NCI-H2171 treated with DMSO at 0.1 percent for 48 hours (cell line): ENCODE measurements at places on chromosomes 5 and 9.

DNA sequence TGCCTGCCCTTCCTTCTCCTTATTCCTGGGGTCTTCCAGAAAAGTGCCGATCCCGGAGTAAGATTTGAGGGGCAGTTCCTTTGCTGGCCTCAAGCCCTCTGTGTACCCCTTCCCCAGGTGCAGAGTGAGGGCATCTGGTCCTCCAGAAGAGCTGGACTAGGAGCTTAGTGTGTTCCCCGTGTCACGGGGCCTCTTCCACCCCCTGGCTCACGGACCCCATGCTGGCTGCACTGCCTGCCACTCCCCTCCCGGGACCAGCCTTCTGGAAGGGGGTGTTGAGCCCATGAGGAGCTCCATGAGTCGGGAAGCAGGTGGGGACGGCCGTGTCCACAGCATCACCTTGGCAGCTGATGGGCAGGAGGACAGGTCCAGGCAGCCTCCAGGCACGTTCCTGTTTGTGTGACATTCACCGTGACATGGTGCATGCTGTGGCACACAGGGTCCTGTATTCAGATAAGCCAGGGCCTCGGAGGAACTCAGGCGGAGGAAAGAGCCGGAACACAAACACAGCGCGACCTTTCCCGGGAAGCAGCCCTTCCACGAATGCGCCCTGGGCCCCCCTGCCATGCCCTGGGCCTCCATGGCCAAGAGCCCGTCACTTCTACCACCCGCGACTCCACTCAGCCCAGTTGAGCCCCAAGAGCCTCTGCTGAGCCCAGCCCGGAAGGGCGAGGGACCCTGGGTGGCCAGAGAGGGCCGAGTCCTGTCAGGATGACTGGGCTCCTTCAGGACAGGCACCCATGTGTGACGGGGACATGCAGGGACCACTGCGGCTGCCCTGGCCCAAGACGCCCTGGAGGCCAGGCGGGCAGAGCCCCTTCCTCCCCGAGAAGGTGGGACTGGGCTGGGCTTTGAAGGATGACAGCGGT, 5.9 kb upstream of the LCN1 start:
- DNase-seq, result no peak

DNA sequence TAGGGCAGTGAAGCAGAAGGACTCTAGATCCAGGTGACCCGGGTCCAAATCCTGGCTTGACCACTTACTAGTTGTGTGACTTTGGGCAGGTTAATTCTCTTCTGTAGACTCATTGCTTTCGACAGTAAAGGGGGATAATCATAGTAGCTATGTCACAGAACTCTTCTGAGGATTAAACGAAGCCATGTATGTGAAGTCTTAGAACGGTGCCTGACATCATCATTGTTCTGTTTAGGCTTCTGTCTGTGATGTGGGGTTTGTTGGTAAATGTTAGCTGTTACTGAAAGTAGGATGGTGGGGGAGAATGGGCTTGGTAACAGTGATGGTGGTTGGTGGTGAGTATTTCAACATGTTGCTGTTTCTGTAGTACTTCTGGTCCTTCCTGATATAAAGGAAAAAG, 73.7 kb downstream of the MAP1B start:
- no peak for DNase-seq

DNA sequence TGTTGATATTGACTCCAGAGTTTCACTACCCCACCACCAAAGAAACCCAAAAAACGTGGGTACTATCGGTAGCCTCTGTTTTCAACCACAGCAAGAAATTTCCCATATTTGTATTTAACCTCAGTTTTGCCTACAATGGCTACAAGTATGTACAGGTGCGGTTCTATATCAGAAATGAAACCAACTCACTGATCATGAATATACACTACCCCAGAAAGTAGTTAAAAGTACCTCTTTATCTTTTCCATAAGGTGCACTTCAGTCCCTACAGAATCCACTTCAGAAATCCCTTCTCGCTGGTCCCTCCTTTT, 140.6 kb upstream of the SLC12A2 start:
- DNase-seq, result no peak

GRCh38 chr9:120791161-120791560, 2.1 kb downstream of the FBXW2 start:
- DNase-seq, result no peak

DNA sequence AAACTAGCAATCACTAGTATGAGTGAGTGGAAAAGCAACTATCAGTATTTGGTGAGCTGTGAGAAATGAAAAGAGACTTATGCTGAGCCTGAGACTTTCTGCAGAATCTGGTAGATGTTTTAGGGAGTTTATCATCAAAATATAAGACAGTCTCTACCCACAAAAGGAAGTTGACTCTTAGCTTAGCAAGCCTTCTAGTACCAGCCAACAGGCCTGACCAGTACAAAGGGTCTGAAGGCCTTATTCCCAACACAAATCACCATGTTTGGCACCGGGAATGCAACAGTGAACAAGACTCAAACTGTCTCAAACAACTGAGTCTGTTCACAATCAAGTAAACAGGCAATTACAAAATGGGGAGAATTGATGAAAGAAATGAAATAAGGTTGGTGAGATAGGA, 244.4 kb downstream of the CWC27 start:
- no peak for DNase-seq

DNA sequence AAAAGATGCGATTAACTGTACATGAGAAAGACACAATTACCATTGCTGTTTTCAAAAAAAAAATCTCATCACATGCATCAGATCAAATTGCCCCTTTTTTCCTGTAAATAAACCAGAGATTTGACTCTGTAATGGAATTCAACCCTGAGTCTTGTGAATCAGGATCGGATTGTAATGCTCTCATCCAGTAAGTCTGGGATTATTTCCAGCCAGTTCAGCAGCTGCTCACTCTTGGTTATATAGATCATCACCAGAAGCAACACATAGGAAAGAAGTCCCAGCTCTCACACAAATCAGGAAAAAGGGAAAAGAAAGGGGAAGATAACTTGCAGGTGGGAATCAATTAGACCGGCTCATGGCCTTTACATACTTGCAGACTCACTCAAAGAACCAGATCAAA, 97.8 kb upstream of the SPOCK1 start:
- DNase-seq, result no peak

DNA sequence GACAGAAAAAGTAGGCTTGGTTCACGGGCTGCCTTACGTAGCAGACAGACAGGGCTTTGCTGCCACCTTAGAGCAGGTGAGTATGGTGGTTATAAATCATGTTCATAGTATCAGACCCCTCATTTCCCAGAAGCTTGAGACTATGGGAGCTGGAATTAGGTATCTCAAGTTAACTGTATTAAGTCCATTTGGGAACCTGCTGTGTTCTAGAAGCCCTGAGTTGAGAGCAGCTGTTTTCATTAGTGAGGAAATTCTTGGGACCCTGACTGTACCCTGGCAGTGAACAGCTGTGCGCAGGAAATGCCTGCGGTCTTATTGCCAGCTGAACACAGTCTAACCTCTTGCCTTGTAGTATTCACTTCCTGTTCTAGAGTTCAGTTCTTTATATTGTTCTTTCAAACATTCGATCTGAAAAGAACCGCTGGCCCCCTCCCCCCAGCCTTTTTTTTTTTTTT, 29.8 kb downstream of the UGCG start:
- no peak for DNase-seq

DNA sequence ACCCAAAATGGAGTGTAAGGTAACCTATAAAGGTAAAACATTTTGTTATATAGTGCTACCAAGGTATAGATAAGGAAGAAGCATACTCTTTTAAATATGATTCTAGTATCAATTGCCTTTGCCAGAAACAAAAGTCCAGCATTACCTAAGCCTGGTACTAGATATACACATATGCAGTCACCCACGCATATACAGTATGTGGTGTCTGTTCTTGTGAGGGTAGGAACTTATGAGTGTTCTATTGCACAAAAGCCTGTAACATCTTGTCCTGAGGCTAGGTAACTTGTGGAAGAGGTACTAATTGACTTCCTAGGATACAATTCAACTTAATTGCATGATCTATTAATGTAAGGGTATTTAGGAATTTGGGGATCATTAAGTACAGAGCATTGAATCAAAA, 31.3 kb upstream of the IFNE start:
- no peak for DNase-seq

- no peak for DNase-seq
Measured at GRCh38 chr9:15386465-15386864, 36.2 kb upstream of the SNAPC3 start.

GRCh38 chr5:90813392-90813791, 254.8 kb downstream of the ADGRV1 start:
- no peak for DNase-seq

DNA sequence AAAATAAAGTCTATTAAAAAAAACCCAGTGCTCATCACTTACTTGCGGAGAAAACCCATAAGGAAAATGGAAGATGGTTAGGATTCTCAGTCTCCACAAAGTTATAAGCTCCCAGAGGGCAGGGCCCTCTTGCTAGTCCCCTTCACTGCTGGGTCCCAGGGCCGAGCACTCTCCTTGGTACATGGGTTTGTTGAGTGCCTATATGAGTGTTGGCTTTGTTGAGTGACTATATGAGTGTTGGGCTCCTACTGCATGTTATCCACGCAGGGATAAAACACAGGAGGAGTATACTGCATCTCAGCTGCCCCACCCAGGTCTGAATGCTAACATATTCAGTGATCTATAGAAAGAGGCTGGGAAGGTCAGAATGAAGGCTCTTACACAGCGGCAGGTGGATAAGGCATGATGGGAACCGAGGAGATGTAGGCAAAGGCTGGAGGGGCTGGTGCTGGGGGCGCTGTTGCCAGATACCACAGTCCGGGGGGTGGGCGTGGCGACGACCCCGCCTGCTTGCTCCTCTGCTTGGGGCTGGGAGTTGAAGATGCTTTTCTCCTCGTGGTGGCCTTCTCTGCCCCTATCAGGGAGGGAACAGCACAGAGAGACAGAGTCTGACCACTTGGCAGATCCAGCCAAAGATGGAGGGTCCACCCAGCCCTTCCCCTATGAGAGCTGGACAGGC, 11.6 kb downstream of the ORM2 start:
- DNase-seq, result no peak

GRCh38 chr9:96241391-96241809, 60.6 kb downstream of the HSD17B3 start:
- DNase-seq, result no peak

DNA sequence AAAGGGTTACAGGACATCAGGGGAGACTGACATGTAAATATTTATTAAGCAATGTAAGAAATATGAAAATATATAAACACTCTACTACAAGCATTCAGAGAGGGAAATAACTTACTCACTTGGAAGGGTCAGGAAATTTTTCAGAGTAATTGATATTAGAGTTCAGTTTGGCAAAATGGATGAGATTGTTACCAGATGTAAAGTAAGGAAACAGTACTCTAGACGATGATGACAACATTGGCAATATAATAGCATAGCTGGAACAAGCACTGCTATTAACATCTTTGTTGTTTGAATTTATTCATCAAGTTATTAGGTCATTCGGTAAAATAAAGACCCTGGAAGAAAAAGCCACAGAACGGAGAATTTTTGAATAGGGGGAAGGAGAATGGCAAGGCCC, 49.1 kb downstream of the GNA14 start:
- no peak for DNase-seq
